Activated T-cell treated with anti-CD3 and anti-CD28 coated beads for 4 hours (primary cell): ENCODE measurements at places on chromosomes 16 and 17.

DNA sequence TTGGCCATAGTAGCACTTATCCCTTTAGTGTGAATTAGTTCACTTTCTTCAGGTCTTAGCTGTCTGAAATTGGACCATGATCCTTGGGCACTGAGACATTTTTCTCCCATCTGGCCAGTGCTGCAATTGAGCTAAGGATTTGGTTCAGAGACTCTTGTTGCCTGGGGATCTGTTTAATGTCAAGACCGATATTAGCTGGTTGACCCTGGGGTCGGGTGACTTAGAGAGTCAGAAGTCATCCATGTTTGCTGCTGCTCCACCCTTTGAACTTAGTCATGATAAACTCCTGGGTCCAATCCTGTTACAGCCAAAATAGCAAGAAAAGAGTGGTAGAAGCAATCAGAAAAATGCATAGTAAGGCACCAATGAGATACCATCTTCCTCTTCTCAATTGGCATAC, 45.8 kb upstream of the TOX3 start:
- DNase-seq = no peak

DNA sequence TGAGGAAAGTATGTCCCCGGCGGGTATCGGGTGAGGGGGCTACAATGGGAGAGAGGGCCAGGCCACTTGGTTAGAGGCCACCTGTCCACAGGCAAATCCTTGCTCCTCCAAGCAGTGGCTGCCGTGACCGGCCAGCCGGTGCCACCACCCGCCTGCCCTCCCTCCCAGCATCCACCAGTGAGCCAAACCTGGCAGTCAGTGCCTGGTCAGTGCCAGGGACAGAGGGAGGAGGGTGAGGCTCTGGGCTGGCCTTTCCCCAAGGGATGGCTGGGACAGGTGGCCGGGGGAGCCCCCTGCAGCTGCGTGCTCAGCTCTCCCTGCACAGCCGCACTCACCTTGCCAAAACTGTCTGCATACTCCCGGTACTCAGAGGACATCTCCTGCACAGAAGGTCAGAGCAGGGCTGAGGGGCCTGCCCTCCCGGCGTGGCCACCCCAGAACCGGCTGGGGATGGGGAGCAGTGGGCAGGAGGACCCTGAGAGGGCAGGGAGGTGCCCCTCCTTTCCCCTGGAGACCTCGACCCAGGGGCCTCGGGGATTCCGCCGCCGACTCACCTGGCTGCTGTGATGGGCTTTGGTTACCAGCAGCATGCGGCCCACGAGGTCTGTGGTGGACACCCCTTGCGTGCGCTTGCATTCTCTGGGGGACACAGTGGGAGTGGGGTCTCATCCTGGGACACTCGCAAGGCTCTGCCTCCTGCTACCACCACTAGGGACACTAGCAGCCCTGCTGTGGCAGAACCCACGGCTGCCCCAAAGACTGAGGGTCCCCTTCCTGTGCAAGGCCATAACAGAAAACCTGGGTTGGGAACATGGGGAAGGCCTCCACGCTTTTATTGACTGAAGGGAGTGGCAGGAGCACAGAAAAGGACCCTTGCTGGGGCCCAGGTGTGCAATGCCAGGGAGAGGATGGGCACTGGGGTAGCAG, 3.7 kb downstream of the PCYT2 start:
- no peak for DNase-seq

- DNase-seq = no peak
Measured at GRCh38 chr17:13550291-13550690, 51.4 kb downstream of the HS3ST3A1 start.

DNA sequence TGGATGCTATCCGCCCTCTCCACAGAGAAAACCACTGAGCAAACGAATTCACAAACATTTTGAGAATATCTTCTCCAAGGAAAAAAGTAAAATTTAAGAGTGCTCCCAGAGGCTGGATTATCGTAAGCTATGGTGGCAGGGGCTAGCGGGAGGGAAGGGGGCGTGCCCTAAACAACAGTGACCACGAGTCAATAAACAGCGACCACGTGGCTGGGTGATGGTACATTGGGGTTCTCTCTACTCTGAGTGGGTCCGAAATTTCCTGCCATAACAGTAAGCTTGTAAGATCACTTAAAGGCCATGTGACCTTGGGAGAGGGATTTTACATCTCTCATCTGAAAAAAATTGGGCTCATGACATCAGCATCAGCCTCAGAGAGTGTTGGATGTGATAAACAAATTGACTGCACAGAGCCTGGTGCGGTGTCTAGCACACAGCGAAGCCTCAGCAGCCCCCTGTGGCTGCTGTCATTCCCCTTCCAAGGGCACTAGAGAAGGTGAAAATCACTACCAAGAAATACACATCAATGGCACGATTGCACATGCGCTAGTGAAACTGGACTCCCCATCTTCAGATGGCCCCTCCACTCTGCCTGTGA, 213.2 kb downstream of the XYLT1 start:
- no peak for DNase-seq

GRCh38 chr16:88769617-88770460, 15.2 kb downstream of the PIEZO1 start:
- no peak for DNase-seq

DNA sequence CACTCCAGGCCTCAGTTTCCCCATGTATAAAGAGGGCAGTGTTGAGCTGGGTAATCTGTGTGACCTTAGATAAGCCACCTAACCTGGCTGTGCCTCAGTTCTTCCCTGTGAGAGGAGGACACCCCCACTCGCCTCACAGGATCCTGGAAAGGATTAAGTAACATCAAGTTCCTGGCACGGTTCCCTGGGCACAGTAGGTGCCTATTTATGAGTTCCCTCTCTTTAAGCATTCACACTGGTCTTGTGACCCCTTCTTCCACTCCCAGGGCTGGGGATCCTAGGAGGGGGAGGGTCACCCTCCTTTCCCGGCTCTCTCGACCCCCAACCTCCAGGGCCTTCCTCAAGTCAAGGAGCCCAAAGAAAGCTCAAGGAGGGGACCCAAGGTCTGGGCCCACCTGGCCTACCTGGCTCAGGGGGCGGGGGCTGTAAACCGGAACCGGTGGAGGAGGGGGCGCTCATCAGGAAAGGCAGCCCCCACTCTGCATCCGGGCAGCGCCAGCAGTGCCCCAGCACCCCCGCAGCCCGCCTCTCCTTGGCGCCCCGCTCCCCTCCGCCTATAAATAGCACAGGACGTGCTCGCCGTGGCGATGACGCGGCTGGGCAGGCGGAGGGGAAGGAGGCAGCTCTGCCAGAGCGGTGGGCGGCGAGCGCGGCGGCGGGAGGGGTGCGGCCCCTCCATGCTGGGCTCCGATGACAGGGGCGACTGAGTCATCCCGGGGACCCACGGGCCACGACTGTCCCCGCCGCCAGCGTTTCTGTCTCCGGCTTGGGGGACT, 9.4 kb downstream of the RPL19 start:
- DNase-seq = peak; percentile 74

DNA sequence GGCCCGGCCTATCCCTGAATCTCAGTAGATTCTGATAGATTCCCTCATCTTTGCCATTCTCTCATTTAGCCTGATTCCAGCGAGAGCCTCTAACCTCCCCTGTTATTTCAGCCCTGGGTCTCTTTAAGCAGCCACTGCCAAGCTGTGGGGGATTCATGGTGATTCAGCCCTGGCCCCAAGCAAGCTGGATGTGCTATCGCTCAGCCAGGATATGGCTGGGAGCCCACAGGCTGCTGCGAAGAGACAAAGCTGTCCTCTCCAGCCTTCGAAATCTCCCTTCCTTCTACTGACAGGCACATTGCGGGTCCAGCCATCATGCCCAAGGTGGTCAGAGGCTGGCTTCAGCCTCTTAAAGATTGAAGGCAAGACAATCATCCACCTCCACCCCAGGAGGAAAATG, 394.1 kb downstream of the SOX9 start:
- no peak for DNase-seq

- no peak for DNase-seq
Measured at GRCh38 chr17:4220655-4221054, 43.1 kb downstream of the ANKFY1 start.

- no peak for DNase-seq
Measured at GRCh38 chr17:73323409-73324159, 11.8 kb upstream of the CDC42EP4 start.

GRCh38 chr16:17784073-17784472, 313.3 kb upstream of the XYLT1 start:
- DNase-seq = no peak

DNA sequence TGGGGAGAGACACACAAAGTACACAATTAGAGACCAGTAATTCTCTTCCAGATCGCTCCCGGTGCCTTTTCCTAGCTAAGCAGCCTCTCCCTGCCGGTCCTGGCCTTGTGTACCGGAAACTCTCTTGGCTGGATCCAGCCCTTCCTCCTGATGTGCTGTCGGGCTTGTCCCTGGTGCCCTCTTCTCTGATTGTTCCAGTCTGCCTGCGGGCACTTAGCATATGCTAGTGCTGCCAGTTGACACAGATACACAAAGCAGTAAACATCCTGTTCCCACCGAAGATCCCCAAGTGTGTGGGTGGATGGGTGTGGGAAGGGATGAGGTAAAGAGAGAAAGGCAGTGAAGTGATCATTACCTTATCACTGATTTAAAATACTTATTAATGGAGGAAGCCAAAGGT, 9.7 kb downstream of the HS3ST3B1 start:
- no peak for DNase-seq

GRCh38 chr17:65043802-65044201, 12.7 kb downstream of the GNA13 start:
- DNase-seq = no peak

DNA sequence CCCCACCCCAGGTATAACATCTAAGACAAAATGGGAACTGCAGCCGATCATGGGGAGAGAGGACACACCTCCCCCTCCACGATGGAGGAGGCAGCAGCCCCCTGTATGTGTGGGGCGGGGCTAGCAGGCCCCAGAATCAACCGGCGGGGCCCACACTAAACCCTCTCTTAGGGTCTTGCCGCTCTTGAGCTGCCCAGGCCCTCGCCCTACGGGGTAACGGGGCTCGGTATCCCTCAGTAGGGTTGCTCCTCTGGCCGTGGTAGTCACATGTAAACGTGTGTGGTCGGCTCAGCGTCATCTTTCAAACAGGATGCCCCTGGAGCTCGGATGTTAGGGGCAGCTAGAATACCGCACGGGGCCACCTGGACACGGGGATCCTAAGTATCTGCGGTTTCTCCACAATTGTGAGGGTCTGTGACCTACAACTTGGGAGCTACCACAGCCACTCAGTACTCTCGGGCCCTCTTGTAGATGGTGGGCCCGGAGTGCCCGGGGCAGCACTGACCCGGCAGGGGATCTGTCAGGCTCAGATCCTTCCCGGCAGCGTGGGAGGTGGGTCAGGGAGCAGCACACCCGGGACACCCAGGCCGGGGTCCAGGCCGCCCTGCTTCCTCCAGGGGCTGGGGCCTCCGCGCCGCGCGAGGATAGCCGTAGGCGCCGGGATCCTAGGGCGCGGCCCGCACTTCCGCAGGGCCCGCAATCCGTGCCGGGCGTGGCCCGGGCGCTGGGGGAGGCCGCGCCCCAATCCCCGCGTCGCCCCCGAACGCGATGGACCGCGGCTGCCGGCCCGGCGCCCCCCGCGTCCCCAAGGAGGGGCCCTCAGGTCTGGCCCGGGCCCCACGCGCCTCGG, 781 bp downstream of the ARHGDIA start:
- DNase-seq = no peak

DNA sequence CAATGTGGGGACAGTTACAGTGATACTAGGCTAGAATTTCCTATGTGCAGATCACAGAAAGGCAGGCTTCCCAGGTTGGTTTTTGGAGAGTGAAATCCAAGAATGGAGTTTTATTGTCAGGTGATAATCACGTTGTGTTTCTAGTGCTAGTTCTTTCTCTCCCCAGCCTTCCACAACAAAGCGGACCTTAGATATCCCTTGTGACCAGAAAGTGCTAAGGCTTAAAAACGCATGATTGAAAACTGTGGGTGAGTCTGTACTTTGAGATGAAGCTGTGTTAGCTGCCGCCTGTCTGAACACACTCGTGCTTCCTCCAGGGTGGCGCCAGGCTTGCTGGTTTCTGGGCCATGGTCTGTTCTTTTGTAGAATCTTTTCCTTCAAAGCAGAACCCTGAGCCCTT, 52.1 kb downstream of the BANP start:
- DNase-seq = no peak

DNA sequence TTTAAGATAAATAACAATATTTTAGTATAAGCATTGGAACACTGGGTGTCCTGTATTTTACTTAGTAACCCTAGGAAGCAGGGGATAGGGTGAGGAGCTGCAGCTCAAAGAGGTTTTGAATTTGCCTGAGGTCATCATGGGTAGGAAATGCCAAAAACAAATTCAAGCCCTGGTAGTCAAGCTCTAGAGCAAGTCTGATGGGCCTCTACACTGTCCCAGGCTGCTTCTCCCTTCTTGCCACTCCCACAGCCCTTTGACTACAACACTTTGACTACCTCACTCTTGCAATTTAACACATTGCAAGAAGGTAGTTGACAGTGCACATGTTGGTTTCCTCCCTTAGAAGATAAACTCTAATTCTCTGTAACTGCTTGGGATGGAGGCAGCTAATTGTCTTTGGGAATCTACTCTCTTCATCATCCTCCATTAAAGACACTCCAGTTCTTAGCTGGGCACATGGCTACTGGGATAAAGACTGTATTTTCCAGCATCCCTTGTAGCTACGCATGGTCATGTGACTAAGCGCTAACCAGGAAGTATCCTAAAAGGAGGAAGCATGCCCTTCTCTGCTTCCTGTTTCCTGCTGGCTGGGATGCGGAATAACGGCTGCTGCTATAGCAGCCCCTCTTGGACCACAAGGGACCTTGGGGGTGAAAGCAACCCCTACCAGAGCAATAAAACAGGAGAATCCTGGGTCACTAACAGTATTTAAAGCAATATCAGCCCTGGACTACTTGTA, 30.7 kb upstream of the SSTR2 start:
- no peak for DNase-seq

GRCh38 chr17:56624912-56625311, 31.4 kb downstream of the NOG start:
- no peak for DNase-seq

DNA sequence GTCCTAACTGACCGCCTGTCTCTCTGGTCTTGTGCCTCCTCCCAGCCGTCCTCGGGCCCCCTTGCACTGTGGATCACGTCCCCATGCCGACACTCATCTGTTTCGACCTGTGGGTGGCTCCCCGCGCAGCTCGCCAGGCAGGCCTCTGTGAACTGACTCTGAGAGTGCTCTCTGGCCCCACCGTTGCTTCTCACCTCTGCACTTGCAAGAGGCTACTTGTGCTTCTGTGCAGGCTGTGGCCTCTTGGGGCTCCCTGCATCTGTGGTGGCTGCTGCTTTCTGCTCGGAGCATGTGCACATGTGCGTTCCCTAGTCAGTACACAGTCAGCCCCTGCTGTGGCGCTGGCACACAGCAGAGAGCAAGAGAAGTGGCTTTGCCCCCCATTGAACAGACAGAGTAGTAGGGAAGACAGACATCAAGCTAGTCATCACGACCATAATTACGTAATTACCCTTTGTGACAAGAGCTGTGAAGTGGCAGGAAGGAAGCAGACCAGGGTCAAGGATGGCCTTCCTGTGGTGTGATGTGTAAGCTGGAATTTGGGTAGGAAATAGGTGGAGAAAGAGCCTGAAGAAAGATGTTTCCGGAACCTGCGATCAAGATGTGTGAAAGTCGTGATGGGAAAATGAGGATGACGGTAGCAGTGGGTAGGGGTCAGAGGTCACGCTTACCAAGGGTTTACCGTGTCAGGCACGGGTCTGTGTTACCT, 256.0 kb upstream of the CACNG5 start:
- no peak for DNase-seq

- no peak for DNase-seq
Measured at GRCh38 chr17:44568945-44569858, 11.9 kb downstream of the FZD2 start.

- no peak for DNase-seq
Measured at GRCh38 chr16:56270828-56271227, 79.5 kb downstream of the GNAO1 start.
